Sciatic nerve (tissue), 2 donors: ENCODE measurements at places on chromosomes 5 and 9. TPM values are rescaled to one million over a fixed set of nuclear protein-coding genes. Genes with fewer than 3 reads are reported as not detected.

Gene WWC1
- 2.1 TPM for total RNA-seq

Gene SCGB3A1
- total RNA-seq = not detected

Gene LHX3
- not detected for total RNA-seq

Gene PLAA
- 21.8 TPM for total RNA-seq

Gene CTNNA1
- total RNA-seq = 485 TPM

- no peak for DNase-seq
These were observed 614.1 kb upstream of the CDH9 start for GRCh38 chr5:27652505-27652904.

- DNase-seq = no peak
These were observed 26.5 kb downstream of the TRMO start for GRCh38 chr9:97895695-97896332.

GRCh38 chr9:77865385-77866047, 166.1 kb downstream of the GNAQ start:
- no peak for DNase-seq

GRCh38 chr9:94584555-94584954, 9.1 kb downstream of the FBP2 start:
- DNase-seq = no peak

DNA sequence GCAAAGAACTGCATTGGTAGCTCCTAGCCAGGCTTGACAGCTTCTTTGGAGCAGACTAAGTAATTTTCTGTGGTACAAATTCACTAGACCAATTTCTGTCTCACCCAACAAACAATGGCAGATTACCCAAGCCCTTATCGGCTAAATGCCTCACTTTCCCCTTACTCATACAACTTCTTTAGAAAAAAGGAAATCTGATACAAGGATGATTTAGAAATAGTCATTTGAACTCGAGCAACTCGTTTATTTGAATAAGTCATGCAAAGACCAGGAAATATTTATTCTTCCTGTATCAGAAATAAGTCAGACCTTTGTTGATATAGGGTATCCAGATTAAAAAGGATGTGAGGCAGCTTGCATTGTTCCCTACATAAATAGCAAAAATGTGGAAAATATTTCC, 170.4 kb upstream of the CDH6 start:
- DNase-seq = no peak

- no peak for DNase-seq
These were observed 14.8 kb downstream of the FAM219A start for GRCh38 chr9:34443533-34443932.

DNA sequence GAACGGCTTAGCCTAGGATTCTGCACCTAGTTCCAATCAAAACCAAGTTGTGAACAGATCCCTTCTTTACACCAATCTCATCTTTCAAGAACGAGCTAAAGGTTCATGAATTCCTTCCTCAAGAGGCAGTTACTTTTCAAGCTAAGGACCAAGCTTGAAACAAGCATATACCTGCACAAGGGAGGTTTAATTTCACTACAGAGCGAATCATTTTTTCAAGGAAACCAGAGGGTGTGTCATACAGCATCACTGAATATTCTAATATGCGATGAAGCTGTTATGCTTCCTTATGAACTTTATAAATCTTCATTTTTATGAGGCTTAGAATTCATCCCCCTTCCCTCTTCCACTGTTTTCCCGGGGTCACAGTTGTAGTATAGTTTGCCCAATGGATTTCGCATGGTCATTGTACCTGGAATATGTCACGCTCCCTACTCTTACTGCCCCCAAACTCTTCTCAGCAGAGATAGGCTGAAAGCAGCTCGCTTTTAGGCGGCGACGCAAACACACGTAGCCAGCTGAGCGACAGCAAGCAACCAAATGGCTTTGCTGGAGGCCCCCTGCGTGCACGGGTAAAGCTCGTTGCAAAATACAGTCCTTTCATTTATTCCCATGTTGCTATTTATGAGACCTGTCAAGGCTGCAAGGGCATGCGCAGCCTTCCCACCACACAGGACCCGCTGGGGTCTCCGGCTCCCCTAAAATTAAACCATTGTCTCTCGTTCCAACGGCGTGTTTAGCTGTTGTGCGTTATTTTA, 832 bp downstream of the LMBRD2 start:
- peak; percentile 64 for DNase-seq

- DNase-seq = no peak
These were observed 37.0 kb upstream of the RAB3C start for GRCh38 chr5:58545912-58546311.

DNA sequence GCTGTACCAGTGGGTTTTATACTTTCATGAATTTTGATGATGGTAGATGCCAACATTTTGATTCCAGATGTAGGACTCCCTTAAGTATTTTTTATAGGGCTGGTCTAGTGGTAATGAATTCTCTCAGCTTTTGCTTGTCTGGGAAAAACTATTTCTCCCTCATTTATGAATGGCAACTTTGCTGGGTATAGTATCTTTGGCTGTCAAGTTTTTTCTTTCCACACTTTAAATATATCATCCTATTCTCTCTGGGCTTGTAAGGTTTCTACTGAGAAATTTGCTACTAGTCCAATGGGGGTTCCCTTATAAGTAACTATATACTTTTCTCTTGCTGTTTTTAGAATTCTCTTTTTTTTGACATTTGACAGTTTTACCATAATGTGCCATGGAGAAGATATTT, 629.3 kb downstream of the NR2F1-AS1 start:
- no peak for DNase-seq
